ENCODE measurements at places on chromosomes 5 and 9. TPM values are rescaled to one million over a fixed set of nuclear protein-coding genes. Genes with fewer than 3 reads are reported as not detected.
A peak's percentile ranks its signal among the peaks of the same experiment; 100 is the strongest.

GRCh38 chr5:143557061-143557818, 153.8 kb upstream of the NR3C1 start:
- peak; percentile 94 for DNase-seq

Gene ANKRD18A
- not detected for total RNA-seq

Gene C1QTNF2
- 0.72 TPM for total RNA-seq

GRCh38 chr9:38318759-38319495, 73.6 kb upstream of the ALDH1B1 start:
- peak; percentile 72 for DNase-seq

- DNase-seq, result no peak
Observed at GRCh38 chr5:153753645-153754432, 263.4 kb downstream of the GRIA1 start.

GRCh38 chr9:79057576-79057975, 514.2 kb upstream of the TLE4 start:
- DNase-seq, result peak; percentile 55

- DNase-seq, result no peak
Observed at GRCh38 chr5:134106991-134107701, 7.3 kb upstream of the TCF7 start.

- DNase-seq, result peak; percentile 35
Observed at GRCh38 chr9:16461137-16461840, 409.2 kb downstream of the BNC2 start.

- no peak for DNase-seq
Observed at GRCh38 chr5:5755888-5756287, 333.4 kb downstream of the ICE1 start.

GRCh38 chr5:40191150-40191549, 488.6 kb upstream of the PTGER4 start:
- DNase-seq, result no peak

DNA sequence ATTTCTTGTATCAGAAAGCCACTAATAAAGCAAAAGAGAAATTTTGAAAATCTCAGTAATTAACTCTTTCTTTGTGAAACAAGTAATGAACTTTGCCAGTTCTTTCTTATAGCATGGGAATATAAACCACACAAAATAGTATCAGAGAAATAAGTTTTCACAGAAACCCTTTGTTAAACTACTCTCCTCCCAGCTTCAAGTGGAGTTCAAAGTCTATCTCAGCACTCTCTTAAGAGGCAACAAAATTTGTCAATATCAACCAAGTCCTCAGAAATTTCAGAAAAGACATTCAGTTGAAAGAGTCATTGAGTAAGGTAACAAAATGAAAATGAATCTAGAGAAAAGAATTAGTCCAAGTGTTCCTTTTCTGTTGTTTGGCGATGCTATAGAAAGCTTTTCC, 89.3 kb downstream of the NTRK2 start:
- DNase-seq, result no peak

DNA sequence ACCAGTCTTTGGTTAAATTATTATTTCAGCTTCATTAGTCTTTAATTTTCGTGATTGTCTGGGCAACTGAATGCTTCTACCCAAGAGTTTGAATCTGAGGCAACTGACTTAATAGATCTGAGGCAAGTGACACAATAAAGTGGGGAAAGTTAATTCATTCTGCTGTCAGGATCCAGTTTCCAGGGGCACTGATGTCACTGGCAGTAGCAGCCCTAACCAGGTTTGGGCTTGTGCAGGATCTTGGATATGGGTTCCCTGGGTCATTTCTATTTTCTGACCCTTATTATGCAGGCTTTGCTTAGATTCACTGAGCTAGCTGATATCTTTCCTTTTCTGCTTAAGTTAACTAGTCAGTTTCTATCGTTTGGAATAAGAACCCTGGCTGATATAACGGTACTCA, 9.6 kb downstream of the SREK1IP1 start:
- no peak for DNase-seq

GRCh38 chr9:90631964-90632363, 10.7 kb downstream of the DIRAS2 start:
- no peak for DNase-seq

- DNase-seq, result peak; percentile 29
Observed at GRCh38 chr5:40486437-40487275, 193.1 kb upstream of the PTGER4 start.

- no peak for DNase-seq
Observed at GRCh38 chr5:55920784-55921183, 69.6 kb downstream of the IL31RA start.

- DNase-seq, result no peak
Observed at GRCh38 chr5:79829260-79829659, 139.6 kb downstream of the CMYA5 start.

DNA sequence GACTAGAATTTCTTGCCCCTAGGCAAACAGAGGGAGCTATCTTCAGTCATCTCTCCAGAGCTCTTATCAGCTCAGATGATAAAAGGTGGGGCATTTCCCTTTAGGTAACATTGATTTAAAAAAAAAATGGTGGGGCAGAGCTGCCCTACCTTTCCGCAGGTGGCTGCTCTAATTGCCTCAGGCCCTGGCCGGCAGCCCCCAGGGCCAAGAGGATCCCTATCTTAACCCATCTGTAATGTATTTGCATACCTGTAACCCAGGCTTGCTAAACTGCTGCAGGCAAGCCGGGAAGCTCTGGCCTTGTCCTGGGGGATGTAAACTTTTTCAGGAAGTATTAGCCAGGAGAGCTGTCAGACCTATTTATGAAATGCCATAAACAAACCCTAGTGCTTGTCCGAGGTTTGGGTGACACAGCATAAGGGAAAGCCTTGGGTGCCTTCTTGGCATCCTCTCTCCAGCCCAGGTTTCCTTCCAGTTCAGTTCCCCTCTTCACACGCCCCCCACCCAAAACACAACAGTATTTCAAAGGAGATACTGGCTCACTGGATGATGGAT, 20.9 kb upstream of the ZSWIM6 start:
- DNase-seq, result no peak

DNA sequence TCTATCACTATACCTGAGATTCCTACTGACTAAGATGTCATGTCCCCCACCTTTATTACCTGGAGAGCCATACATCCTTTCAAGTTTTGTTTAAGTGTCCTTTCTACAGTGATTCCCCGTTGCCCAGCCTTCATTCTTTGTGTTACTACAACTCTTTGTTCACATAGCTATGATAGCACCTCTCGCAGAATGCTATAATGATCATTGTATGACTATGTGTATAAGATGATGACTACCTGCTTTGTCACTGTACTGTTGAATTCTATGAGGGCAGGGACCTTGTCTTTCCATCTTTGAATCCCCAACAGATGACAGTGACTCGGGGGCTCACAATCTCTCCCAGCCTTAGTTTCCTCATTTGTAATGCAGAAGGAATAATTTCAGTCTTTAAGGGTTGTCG, 361.2 kb downstream of the NPR3 start:
- DNase-seq, result no peak

Gene ACOT12
- not detected for total RNA-seq

Gene IGFBPL1
- under 0.01 TPM for total RNA-seq

DNA sequence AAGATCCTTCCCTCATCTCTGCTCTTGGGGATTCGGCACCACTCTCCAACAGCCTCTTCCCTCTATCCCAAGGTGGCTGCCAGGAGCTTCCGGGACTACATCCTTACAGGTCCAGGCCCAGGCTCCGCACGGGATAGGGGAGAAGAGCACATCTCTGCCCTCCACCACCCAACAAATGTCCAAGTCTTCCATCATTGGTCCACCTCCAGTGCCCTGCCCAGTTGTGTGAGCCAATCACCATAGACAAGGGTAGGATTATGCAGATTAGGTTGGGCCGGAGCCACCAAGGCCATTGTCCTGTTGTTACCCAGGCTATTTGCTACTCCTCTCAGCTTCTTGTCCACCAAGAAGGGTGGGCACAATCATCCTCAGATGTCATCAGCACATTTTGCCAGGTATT, 9.1 kb downstream of the UNC5A start:
- no peak for DNase-seq

DNA sequence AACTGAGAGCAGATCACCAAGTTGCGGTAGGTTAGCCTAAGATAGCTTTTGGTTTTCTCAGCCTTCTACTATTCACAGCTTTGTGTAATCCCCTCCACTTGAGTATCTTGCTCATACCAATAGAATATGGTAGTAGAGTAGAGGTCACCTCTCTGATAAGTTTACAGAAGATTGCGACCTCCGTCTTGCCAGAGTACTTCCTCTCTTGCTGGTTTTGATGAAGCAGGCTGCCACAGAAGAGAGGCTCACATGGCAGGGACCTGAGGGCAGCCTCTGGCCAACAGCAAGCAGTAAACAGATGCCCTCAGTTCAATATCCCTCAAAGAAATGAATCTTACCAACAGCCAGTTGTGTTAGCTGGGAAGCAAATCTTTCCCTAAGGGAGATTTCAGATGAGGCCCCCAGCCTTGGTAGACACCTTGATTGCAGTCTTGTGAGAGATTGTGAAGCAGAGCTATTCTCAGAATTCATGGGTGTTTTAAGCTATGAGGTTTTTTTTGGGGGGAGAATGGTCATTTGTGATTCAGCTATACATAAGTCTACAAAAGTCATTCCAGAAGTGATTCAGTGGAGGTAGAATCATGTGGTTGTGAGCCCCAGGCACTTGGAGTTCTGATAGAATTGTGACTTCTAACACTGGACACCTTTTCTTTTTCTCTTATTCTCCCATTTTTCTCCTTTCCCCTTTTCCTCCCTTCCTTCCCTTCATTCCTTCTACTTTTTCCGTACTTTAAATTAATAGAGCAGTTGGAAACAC, 22.7 kb upstream of the CDKN2B start:
- no peak for DNase-seq

Gene TXNDC15
- 125 TPM for total RNA-seq
